ENCODE measurements at places on chromosomes 16 and 17. TPM values are rescaled to one million over a fixed set of nuclear protein-coding genes. Genes with fewer than 3 reads are reported as not detected.

- peak; percentile 50 for DNase-seq
These were observed 613 bp downstream of the ECI1 start for GRCh38 chr16:2250652-2251295.

The KRTAP9-6 gene
- total RNA-seq = not detected

The TIMM22 gene
- 23.0 TPM for total RNA-seq

The DNAH9 gene
- total RNA-seq = not detected

DNA sequence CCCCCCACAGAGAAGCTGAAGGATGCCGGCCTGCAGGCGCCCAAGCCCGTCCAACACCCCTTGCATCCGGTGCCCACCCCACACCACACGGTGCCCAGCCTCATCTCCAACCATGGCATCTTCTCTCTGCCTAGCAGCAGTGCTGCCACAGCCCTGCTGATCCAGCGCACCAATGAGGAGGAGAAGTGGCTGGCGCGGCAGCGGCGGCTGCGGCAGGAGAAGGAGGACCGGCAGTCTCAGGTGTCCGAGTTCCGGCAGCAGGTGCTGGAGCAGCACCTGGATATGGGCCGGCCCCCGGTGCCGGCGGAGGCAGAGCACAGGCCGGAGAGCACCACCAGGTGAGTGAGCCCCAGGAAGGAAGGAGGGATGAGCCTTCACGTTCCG lies 31.5 kb downstream of the GINS2 start:
- no peak for DNase-seq

The MAP1LC3B gene
- total RNA-seq = 43.3 TPM

DNA sequence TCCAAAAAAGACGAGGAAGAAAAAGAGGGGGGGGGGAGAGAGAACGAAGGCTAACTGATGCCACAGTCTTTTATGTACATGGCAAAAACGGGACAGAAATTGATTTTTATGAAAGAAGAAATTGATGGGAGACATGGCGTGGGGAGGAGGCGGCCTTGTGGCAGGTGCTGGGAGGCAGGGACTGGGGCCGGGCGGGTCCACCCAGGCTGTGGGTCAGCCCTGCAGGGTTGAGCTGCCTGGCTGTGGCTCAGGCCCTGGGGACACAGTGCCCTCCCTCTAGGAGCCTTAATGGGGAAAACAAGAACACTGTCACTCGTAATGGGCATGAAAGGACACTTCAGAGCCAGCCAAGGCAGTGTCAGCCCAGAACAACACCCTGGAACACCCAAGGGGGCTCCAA lies 34.8 kb downstream of the SNX20 start:
- DNase-seq = no peak

The ALOXE3 gene
- not detected for total RNA-seq

- no peak for DNase-seq
These were observed 44.0 kb downstream of the MRM1 start for GRCh38 chr17:36645422-36645821.

All from GM23248 (cell line).